ENCODE measurements at places on chromosomes 16 and 17.

DNA sequence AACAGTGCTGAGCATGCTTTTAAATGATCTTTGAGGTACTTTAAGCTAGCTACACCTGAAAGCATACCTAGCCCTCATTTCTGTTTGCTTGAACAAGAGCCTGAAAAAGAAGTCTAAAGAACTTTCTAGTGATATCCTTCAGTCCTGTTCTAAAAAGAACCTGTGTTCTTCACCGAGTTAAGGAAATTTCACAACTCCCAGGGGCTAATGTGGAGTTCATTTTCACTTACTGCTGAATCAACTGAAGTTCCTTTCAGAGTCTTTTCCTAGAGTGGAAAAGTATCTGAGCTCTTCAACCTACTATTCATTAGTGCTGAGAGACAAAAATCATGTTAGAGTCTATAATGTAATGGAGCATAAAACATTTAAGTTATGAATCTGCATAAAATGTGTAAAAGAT lies 66.9 kb downstream of the CHD9 start:
- no peak for DNase-seq

- DNase-seq, result no peak
Measured at GRCh38 chr17:31900877-31901276, 631 bp downstream of the UTP6 start.

DNA sequence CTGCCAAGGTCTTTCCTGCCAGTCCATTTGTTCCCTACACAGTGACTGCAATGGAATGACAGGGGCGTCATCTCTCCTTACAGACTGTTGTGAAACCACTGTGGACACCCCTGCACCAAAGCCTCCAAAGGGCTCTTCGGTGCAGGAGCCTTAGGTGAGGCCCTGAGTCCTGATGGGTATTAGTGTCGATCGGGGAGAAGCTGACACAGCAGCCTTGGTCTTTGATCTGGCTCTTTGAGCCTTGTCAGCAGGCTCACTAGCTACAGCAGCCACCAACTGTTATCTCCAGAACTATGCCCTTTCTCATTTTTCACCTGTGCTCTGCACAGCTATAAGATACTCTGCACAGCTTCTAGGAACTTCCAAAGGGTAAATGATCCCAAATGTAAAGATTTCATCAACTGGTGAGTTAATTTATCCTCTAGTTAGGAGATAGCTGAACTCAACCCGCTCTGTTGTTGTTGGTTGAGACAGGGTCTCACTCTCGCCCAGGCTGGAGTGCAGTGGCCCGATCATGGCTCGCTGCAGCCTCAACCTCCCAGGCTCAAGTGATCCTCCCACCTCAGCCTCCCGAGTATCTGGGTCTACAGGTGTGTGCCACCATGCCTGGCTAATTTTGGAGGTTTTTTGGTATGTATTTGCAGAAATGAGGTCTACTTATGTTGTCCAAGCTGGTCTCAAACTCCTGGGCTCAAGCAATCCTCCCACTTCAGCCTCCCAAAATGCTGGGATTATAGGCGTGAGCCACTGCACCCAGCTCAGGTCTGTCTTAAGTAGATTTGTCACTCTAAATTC lies 19.7 kb downstream of the G6PC1 start:
- DNase-seq, result no peak

DNA sequence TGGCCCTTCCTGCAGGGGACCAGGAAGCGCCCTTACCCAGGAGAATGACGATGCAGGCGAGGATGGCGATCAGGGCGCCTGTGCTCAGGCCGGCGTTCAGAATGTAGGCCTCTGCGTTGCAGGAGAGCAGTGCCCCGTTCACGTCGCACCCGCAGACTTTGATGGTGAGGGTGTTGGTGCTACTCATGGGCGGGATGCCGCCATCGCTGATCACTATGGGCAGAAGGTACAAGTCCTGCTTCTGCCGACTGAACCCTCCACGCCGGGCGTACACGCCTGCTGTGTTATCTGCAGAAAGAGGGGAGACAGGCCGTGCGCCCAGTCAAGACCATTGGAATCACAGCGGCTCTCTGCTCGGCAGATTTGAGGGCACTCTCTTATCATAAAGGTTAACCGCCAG lies 171.1 kb downstream of the CDH11 start:
- no peak for DNase-seq

DNA sequence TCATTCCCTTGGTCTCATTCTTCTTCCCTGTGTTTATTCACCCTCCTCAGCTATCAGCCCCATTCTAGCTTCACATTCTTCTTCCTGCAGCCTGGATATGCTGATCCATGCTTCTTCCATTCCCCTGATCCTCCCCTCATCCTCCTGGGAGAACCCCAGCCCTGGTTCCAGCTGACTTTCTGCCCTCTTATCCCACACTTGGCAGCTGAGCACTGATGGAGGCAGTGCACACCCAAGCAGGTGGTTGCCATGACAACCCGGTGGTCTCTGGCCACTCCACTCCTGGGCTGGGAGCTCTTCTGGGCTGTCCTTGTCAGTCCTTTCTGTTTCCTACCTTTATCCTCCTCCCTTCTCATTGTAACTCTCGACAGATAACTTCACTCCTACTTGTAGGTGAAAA lies 16.7 kb upstream of the TUBG2 start:
- DNase-seq, result no peak

DNA sequence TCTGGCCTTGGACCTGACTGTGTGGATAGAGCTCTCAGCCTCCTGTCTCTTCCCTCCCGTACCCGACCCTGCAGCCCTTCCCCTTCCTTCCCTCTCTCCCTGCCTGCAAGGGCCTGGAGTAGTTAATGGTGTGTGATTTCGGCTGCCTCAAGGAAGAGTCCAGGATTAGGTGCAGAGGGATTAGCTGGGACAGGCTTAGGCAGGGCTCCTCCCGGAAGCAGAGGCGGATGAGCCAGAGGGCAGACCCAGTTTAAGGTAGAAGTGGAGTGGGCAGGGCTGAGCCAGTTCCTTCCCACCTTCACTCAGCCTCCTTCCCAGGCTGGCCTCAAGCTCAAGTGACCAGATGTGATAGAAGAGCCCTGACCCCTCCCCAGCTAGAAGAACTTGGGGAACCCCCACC lies 16.8 kb downstream of the GUCY2D start:
- DNase-seq, result no peak

- no peak for DNase-seq
Measured at GRCh38 chr17:50079334-50080095, 15.6 kb upstream of the PDK2 start.

DNA sequence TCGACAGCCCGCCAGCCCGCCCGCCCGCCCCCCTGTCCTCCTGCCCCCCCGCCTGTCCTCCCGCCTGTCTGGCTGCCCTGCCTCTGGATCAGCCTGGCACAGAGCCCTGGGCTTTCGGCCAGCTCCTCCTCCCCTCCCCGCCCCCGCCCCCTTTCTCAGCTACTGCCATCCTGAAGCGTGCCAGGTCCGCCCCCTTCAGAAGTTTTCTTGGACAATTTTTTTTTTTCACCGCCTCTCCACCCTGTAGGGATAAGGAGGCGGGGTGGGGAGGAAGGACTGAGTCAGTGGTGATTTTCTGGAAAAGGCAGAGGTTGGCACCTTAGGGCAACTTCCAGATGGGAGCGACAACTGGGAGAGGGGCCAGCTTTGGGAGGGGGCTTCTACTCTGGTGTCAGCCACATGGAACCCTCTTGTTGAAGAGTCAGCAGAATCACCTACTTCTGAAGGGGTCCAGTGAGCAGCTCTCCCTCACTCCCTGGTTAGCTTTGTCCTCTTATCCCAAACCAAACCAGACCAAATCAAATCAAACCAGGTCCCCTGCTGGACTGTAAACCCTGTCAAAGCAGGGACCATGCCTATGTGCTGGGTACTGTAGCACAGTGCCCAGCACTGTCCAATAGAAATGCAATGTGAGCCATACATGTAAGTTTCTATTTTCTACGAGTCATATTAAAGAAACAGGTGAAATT lies 19.7 kb downstream of the IGF2BP1 start:
- no peak for DNase-seq

- DNase-seq, result no peak
Measured at GRCh38 chr16:721765-722540, 1.0 kb downstream of the ANTKMT start.

DNA sequence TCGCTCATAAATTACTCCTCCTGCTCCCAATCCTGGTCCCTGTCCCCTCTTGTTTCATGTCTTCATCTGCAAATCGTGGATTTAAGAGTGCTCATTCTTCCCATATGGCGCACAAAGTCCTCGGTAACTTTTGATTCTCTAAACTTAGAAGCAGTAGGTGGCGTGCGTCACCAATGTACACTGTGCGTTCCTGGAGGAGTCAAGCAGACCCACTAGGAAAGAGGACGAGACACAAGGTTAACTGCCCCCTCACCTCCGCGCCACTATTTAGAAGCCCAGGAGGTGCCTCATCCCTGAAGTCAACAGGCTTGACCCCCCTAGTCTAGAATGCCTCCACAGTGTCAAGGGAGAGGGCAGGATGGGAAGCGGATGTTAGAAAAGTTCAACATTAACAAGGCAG lies 2.9 kb downstream of the SLC13A5 start:
- DNase-seq, result no peak

DNA sequence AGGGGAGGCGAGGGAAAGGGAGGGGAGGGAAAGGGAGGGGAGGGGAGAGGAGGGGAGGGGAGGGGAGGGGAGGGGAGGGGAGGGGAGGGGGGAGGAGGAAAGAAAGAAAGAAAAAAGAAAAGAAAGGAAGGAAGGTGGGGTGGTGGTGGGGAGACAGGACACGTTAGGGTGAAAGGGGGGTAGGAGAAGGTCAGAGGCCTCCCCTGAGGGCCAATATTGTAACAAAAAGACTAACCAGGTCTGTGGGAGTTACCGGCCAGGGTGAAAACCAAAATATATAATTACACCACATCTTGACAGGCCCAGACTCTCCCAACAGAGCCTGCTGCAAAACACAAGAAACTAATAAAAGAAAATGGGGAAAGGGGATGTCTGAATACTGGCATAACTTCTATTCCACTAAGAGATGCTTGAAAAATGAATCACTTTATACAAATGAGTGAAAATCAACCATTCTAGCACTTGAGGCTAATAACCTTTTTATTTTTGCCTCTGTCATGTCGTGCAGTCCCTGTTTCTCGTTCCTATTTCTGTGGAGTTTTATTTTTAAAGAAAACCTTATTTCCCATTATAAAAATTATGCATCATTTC lies 10.0 kb downstream of the WDR45B start:
- no peak for DNase-seq

DNA sequence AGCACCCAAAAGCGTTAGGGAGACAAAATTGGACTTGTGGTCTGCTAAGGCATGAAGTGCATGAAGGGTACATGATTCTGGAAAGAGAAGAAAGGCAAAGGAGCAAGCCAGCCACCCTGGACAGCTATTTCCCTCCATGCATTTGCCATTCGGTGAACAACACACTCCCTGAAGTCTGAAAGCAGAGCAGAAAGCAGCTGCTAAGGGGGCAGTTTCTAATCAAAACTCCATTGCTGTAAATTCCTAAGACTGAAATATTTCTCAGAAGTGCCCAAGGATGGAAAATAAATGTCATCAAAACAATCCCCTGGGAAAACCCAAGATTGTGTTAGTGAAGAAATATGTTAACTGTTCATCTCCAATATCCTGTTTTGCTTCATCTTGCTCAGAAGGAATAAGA lies 44.3 kb downstream of the PMP22 start:
- no peak for DNase-seq

- DNase-seq, result no peak
Measured at GRCh38 chr17:17149520-17150447, 56.3 kb downstream of the PLD6 start.

DNA sequence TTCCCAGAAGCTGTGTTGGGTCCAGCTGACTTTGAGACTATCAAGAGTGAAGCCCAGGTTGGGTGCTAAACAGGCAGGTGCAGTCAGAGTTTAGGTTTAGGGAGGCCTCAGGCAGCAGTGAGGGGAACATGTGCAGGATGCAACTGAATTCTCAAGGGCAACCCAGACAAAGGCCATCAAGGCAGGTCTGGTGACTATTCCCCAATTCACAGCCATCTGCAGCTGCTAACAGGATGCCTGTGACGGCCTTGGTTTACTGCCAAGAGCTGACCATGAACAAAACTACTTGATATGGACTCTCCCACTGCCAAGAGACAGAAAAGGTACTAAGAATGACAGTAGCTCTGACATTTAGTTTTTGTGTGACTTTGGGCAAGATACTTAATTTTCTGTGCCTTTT lies 45.2 kb upstream of the BCAR1 start:
- no peak for DNase-seq

GRCh38 chr16:48244863-48245195 lies 729 bp downstream of the LONP2 start:
- no peak for DNase-seq

DNA sequence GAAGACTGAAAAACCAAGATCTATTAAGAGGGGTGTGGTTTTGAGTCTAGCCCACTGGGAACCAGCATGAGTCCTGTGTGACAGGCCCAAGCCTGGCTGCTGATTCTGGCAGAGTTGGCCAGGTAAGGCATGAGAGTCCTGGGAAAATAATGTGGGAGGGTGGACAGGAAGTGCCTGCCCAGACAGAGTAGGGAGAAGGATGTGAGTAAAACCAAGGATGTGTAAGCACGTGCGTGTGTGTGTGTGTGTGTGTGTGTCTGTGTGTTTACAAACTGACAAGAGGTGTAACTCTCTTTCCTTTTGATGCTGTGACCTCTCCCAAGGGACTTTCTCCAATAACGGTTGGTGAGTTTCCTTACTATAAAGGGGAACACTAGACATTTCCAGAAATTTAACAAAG lies 15.6 kb upstream of the TEX2 start:
- no peak for DNase-seq

GRCh38 chr16:65869261-65869660 lies 497.2 kb upstream of the CDH5 start:
- DNase-seq, result no peak

GRCh38 chr16:75263291-75263962 lies 12.0 kb upstream of the BCAR1 start:
- no peak for DNase-seq

GRCh38 chr16:1826691-1827573 lies at the start of the genes FAHD1 and HAGH:
Gene FAHD1 (plus strand): TSS chr16:1827206. CDS start chr16:1827239, 33 bp downstream.
Gene HAGH (minus strand): TSS chr16:1826825. CDS start chr16:1826787, 38 bp downstream.
- DNase-seq, result peak; percentile 82

DNA sequence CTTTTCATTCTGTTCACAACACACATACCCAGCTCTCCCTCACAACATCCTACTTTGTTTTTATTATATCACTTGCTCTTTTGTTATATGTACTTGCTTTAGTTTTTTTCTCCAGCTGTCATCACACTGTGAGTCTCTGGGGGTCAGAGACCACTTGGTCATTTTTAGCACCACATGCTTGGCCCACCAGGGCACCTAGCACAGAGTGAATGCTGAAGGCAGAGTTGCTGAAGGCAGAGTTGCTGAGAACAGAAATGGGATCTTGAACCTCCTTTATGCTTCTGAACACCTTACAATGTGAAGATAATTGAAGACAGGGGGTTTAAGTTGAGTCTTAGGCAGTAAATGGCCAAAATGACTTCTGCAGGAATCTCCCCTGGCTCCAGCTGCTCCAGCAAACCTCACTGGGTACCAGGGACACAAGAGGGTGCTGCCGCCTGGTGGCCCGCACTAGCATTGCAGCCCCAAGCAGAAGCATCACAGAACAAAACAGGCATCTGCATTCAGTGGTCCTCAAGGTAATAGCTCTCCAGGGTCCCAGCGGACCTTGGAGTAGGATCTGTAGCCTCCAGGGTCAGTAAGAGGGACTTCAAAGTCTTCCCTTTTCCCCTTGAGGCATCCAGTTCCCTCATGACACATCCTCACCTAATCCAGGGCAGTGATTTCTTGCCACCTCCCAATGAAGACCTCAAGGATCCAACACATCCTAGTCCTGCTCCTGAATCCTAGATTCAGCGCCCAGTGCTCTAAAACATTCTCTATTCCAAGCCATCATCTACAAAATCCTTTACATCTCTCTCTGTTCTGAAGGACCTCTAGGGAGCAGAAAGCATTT lies 1972.6 kb downstream of the TP53TG3F start:
- DNase-seq, result no peak

All from AML-193 (cell line).